ENCODE measurements at places on chromosomes 7 and 10.

DNA sequence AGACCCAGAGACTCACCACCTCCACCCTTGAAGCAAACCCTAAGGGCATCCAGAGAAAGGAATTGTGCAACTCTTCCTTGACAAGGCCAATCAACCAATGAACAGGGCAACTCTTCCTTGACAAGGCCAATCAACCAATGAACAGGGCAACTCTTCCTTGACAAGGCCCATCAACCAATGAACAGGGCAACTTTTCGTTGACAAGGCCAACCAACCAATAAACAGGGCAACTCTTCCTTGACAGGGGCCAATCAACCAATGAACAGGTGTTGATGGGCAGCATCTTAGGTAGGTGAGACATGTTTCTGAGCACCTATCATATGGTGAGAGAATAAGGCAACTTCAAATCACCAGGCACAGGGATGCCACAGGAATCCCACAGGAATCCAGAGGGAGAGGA is 181.5 kb upstream of the RNF32 start:
- no peak for DNase-seq

DNA sequence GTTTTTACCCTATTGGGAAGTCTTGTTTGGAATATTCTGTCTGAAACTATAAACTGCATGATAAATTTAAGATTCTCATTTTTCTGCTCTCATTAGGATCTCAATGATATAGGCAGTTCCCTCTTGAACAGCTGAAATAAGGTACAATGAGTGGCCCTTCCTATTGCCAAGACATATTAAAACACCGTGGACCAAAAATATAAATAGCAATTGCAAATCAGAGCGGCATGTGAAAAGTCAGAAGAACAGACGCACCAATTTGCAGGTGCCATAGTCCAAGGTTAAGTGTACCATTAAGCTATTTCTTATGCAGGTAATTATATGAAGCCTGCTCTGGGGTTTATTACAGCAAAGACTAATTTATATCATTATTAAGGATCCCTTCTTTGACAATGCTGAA is 920.8 kb upstream of the CELF2 start:
- no peak for DNase-seq

DNA sequence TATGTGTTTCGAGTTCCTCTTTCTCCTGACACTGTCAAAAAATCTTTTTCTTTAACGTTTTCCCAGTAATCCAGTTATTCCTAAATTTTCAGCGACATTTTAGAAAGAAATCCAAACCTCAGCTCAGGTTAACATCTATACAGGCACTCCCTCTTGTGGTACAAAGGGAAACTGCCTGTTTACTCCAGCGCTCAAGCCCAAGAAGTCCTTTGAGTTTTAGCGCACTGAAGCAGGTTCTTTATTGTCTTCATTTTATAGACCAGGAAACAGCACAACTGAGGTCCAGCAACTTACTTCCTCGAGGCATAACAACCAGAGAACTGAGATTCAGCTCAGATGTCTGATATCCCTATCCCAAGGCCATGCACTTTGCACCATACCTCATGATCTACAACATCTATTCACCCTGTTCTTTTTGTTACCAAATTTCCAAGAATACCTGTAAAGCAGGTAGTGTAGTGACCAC is 287.2 kb upstream of the MKLN1 start:
- peak; percentile 66 for DNase-seq

DNA sequence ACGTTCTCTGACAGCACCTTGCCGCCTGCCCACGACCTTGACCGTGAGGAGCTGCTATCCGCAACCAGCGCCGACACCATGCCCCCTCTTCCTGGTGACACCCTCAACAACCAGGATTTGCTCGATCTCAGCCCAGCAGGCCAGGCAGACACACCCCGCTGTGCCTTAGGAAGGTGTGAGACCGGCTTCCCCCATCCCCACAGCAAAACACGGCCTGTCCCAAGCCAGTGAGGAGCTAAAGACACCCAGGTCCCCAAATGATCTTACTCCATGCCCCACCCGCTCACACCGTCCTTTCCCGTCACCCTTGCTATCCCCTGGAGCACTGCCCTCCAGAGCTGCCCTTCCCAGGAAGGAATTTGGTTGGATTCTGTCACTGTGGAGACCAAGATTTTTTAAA is 21.3 kb upstream of the TTYH3 start:
- no peak for DNase-seq

DNA sequence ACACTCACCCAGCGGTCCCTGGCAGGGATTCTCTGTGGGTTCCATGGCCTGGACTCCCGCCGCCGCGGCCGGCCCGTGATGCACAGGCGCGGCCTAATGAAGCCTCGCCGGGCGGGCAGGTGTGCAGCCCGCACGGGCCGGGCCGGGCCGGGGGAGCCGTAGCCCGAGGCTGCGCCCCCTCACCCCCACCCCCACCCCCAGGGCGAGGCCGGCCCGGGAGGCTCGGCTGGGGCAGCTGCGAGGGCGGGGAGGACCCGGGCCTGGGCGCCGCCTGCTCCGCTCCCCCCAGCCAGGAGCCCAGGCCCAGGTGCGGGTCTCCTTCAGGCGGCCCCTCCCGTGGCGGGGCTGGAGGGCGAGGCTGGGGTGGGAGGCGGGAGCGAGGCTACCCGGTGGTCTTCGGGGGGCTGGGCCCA is at the start of gene NOBOX:
Gene NOBOX, minus strand, starts transcription at position 45 of the 413 bp plus-strand sequence.
- no peak for DNase-seq

DNA sequence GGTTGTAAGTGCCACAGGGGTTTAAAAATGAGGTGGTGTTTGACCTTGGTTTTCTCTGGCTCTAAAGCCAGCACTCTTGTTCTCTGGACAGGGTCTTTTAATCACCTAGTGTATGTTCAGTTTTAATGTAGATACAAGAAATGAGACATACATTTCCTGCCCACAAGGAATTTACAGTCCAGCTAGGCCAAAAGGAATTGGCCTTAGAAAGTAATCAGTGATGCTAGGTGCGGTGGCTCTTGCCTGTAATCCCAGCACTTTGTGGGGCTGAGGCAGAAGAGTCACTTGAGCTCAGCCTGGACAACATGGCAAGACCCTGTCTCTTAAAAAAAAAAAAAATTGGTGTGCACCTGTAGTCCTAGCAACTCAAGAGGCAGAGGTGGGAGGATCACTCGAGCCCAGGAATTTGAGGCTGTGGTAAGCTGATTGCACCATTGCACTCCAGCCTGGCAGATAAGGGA is 100.2 kb downstream of the LRMDA start:
- DNase-seq = no peak

DNA sequence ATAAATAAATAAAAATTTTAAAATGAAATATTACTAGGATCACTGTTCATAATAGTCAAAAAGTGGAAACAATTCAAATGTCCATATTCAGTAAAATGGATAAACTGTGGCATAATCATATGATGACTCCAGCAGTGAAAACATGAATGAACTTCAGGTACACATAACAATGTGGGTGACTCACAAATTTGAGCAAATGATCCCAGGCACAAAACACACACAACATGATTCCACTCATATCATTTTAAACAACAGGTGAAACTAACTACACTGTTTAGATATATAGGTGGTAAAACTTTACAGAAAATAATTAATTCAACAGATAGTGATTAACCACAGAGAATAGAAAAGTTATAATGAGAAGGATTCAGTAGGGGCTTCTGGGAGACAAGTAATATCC is 14.7 kb upstream of the SAMD8 start:
- DNase-seq = no peak

GRCh38 chr7:15043931-15044330 is 141.4 kb upstream of the DGKB start:
- no peak for DNase-seq

DNA sequence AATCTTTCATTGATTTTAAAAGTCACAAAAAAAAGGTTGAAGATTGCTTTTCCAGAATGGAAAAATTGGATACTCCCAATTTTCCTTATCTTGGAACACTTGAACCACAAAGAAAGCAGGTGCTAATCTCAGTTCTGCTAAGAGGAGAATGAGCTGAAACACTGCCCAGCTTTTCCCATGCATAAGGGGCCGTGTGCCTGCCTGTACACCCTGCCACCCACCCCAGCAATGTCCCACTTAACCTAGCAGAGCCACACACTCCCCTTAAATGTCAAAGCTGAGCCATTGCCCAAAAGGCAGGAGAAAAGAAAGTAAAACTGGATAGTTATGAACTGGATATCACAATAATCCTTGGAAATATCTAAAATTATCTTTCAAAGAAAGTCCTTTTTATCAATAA is 13.4 kb downstream of the PDE1C start:
- no peak for DNase-seq

DNA sequence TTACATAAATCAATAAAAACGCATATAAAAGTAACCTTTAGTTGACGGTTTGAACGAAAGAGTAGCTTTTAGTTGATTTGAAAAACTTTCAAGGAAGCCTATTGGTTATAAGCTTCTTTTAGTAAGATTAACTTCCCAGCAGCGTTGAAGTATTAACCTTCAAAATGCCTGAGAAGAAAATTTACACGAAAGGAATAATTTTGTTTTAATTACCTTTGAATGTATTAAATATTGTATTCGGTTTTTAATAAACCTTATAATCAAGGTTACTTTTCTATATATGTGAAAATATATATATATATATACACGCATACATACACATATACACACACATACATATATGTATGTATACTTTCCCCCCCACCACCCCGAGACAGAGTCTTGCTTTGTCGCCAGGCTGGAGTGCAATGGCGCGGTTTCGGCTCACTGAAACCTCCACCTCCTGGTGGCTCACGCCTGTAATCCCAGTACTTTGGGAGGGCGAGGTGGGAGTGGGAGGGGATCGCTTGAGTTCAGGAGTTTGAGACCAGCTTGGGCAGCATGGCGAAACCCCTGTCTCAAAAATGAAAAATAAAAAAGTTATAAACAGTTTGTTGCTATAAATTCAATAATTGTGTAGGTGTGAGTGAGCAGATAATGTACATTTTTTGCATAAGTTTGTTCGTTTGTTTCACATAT is 57.6 kb upstream of the EZH2 start:
- DNase-seq = peak; percentile 67
